A673 (cell line): ENCODE measurements at places on chromosomes 1 and 21. TPM values are rescaled to one million over a fixed set of nuclear protein-coding genes. Genes with fewer than 3 reads are reported as not detected.
A peak's percentile ranks its signal among the peaks of the same experiment; 100 is the strongest.

DNA sequence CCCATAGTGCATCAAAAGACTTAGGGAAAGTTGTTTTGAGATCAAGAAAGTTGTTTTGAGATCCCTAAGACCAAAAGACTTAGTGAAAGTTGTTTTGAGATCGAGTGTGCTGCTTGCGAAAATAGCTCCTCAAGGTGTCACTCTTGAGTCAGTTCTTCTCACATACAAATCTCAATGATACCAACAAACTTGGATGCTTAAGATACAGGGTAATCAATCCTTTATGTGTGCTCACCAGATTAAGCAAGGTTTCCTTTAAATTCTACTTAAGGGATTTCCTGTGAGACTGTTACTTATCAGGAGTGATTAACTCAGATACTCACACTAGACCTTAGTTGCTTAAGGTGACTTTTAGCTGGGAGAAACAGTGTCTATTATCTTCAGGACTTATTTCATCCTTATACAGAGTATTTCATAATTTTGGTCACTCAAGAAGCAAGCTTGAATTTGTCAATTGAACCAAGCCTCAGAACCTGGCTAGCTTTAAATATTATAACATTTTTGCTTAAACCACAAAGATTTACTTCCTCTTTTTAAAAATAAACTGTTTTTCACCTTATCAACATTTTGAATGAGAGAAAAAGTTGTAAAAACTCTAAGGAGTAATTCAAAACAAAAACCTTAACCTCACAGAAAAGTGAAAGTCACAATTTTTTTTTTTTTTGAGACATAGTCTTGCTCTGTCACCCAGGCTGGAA lies 8.0 kb upstream of the RLF start:
- peak; percentile 71 for DNase-seq

DNA sequence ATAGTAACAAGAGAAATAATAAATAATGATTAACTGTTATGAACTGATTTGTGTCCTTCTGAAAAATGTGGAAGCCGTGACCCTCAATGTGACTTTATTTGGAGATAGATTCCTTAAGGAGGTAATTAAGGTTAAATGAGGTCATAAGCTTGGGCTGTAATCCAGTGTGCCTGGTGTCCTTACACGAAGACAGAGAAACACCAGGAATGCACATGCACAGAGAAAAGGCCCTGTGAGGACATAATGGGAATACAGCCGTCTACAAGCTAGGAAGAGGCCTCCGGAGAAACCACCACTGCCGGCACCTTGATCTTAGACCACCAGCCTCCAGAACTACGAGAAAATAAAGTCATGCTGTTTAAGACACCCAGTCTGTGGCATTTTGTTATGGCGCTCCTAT lies 215.9 kb downstream of the NEGR1 start:
- DNase-seq, result no peak

DNA sequence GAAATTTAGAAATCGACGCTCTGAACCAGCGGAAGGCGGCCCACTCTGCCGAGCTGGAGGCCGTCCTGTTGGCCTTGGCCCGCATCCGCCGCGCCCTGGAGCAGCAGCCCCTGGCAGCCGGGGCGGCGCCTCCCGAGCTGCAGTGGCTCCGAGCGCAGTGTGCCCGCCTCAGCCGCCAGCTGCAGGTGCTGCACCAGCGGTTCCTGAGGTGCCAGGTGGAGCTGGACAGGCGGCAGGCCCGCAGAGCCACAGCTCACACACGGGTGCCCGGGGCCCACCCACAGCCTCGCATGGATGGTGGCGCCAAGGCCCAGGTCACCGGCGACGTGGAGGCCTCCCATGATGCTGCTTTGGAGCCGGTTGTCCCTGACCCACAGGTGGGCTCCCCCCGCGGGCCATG lies 47.0 kb upstream of the DIP2A start:
- DNase-seq, result no peak

DNA sequence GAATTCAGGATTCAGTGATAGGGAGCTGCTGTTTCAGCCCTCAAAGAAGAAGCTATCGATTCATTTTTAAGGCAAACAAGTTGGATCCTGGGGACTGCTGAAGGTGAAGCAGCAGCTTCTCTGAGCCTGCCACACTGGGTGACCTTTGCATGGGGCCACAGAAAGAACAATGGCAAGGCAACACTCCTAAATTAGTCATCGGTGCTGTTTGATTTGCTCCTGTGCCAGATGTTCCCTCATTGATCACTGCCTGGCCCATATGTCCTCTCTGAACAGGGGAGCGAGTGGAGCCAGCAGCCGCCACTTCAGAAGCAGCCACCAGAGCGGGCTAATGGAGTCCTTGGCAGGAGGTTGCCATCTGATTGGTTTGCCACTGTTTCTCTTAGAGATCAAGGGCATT lies 391.5 kb downstream of the NTNG1 start:
- no peak for DNase-seq

DNA sequence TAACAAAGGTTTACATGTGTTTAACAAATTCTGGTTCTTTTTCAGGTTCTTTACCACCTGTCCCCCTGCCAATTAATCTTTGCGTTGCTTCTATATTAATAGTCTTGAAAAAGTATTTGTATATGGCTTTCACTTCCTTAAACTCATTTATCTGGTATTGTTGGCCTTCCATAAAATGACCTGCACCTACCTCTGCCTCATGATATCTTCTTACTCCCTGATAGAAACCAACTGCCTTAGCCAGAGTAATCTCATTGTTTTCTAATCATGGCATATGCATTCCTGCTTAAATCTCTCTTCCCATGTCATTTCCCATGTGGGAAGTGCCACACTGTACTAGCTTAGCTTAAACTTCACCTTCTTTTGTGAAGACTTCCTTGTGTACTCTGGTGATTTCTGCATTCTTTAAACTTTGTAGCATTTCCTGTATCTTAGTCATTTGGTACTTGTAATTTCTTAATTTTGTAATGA lies 8.7 kb downstream of the SMG7 start:
- peak; percentile 24 for DNase-seq

Gene OR2T29
- total RNA-seq, result not detected in 2 replicates

Gene KIAA0040
- total RNA-seq, result not detected in 2 replicates
